ENCODE measurements at places on chromosomes 7 and 10. TPM values are rescaled to one million over a fixed set of nuclear protein-coding genes. Genes with fewer than 3 reads are reported as not detected.

The RAMP3 gene
- total RNA-seq: not detected

The ITPRID1 gene
- not detected for total RNA-seq

GRCh38 chr10:93757136-93757535 lies 600 bp upstream of the LGI1 start:
- no peak for DNase-seq

GRCh38 chr7:55192723-55193122 lies 172.4 kb upstream of the LANCL2 start:
- peak; percentile 88 for DNase-seq

- DNase-seq: no peak
Measured at GRCh38 chr7:111140091-111140865, 49.4 kb downstream of the LRRN3 start.

DNA sequence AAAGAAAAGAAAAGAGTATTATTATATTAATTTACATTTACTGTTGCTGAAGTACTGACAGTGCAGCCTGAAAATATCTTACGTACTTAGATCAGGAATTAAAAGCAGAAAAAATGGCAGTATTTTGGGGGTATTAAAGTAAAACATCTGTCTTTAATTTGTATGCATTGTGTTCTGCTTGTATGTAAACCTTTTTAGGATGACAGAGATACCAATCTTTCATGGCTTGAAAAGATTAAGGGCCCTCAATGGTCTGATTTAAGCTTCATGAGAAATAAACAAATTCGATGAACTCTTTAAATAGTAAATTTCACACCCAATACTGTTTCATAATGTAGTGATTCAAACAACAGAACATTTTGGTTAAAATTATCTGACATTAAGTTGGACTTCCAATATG lies 116.3 kb downstream of the MLLT10 start:
- no peak for DNase-seq

DNA sequence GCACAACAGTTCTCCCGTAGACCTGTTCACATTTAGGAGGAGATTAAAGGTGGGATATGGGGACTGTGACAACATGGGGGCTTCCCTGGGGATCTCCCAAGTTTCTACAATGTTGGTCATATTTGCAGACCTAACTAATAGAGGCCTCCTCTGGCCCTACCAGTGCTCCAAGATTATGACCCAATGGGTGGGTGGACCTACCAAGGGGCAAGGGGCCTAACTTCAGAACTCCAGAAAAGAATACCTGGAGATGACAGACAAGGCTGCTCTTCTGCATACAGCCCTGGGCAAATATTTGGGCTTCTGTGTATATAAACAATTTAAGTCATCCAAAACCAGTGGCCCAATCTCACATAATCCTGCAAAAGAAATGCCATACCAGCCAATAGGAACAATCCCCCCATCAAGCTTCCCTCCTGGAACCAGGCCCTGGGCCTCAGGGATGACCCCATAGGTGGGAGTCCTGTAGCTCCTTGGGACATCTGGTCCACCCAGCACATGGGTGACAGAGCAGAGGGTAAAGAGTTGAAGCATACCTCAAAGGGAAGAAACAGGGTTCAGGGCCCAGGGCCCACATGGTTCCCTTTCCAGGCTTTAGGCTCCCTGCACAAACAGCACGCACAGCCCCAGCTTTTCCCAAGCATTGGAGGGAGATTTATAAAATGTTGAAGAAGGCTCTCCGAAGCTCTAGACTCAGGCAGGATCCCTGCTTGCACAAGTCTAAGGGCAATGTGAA lies 86.1 kb upstream of the CHST15 start:
- no peak for DNase-seq

- DNase-seq: peak; percentile 70
Measured at GRCh38 chr10:3766046-3766756, 18.8 kb downstream of the KLF6 start.

The PPP1R9A gene
- not detected for total RNA-seq

DNA sequence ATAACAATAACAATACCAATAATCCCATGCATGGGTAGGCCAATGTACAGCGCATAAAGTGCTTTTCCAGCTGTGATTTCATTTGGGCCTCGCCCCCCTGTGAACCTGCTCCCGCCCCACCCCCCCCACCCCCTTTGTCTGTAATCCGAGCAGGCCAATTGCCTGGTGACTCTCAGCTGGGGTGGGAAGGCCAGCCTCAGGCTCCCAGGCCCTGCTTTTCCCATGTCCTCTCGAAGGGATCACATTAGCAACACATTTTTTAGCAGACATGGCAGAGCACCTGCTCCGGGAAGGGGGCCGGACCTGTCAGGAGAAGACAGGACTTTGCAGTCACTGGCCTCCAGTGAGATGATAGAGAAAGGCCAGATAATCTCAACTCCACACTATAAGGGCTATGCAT lies 439.3 kb downstream of the RPS24 start:
- no peak for DNase-seq

DNA sequence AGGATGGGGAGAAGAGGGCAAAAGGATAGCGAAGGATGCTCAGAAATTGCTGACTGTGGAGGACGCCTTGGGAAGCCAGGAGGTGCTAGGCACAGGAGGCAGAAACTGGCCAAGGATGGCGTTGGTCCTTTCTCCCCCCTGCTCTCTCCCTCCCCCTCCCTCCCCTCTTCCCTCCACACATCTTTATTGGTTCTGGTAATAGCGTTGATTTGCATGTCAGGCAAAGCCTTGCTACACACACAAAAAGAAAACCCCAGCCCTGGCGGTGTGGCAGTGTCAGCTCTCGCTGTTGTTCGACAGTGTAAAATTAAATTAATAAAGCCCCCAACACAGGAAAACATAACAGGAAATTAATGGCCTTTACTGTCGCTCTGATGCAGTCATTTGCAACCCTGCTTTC lies 47.2 kb downstream of the PAX2 start:
- no peak for DNase-seq

- DNase-seq: peak; percentile 52
Measured at GRCh38 chr10:93352638-93353383, 129.3 kb downstream of the MYOF start.

The CPN1 gene
- not detected for total RNA-seq

The UNCX gene
- total RNA-seq: not detected

DNA sequence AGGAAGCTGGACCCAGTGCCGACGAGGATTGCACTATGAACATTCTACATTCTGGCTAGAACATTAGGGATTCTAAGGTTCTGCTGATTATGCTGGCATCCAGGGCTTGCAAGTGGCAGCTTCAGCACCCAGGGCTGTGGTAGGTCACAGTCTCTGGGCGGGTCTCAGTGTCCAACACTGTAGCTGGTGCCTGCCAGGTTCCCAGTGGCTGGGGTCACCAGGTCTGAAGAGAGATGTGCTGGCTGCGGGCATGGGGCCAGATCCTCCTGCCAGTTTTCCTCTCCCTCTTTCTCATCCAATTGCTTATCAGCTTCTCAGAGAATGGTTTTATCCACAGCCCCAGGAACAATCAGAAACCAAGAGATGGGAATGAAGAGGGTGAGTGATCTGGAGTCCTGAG lies at the start of gene PTTG1IP2:
Gene PTTG1IP2, plus strand, starts transcription at position 86 of the 400 bp plus-strand sequence. Its CDS starts 148 bp downstream, at position 234.
- DNase-seq: no peak

DNA sequence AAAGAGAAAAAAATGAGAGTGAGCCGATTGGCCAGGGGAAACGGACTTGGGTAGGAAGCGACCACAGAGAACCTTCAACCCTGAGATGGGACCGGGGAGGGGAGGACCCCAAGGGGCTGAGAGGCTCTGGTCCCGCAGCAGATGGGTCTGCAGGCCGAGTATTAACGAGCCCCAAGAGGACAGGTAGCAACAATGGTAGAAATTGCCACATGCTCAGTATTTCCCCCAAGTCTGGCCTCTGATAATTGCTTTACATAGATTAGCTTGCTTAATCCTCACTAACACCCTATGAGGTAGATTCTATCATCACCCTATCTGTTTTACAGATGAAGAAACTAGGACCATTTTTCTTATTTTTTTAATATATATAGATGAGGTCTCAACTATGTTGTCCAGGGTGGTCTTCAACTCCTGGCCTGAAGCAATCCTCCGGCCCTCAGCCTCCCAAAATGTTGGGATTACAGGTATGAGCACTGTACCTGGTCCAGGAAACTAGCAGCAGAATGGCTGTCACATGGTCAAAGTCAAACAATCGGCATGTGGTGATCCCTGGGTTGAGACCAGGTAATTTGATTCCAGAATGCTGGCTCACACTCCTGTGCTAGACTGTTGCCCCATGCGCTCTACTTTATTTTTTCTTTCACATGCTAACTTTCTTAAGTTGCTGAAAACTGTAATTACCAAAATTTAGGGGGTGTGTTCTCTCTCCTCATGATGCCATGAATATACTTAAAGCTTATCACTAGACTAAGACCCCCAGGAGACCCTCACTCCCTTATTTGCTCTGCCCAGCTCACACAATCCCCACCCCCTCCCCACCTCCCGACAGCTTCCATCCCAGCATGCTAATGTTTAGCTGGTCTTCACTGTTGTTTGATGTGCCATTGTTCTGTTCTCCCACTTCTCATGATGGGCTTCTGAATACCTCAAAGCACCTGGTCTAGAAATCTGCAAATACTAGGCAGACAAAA lies 67.9 kb upstream of the AFAP1L2 start:
- DNase-seq: no peak

DNA sequence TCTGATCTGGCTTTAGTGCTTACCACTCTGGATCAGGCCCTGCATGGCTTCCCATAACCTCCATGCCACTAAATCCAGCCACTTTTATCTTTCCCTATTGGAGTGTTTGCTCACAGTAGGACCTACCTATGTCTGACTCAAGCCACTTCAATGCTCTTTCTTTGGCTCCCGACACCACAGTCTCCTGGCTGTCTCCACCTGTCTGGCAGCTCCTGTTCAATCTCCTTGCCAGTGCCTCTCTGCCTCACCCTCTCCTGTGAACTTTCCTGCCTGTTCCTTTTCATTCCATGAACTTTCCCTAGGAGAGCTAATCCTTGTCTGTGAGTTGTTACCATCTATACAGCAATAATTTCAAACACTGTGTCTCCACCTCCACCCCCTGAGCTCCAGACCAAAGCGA lies 82.6 kb upstream of the UCN3 start:
- no peak for DNase-seq

The CPEB3 gene
- 0.18 TPM for total RNA-seq

The ABCB1 gene
- 0.90 TPM for total RNA-seq

DNA sequence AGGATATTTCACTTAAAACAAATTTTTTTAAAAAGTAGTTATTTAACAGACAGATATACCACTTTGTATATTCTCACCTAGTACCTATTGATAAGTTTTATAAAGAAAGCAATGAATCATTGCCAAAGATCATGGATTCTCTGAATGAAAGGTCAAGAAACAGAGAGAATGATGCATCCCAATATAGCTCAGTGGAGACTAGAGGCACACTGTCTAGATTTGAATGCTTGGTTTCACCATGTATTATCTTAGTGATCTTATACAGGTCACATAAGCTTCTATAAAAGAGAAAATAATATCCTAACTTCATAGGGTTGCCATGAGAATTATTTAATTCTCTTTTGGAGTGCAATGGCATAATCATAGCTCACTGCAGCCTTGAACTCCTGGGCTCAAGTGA lies 87.0 kb upstream of the LRRN3 start:
- no peak for DNase-seq

Measured in IMR-90 (cell line).